Activated T-cell treated with anti-CD3 and anti-CD28 coated beads, Interleukin-2, amount 50 U/mL, for 24 hours (primary cell): ENCODE measurements at places on chromosomes 4 and X.
A peak's percentile ranks its signal among the peaks of the same experiment; 100 is the strongest.

- no peak for DNase-seq
Observed at GRCh38 chr4:88230969-88231771, 53.2 kb downstream of the PPM1K start.

DNA sequence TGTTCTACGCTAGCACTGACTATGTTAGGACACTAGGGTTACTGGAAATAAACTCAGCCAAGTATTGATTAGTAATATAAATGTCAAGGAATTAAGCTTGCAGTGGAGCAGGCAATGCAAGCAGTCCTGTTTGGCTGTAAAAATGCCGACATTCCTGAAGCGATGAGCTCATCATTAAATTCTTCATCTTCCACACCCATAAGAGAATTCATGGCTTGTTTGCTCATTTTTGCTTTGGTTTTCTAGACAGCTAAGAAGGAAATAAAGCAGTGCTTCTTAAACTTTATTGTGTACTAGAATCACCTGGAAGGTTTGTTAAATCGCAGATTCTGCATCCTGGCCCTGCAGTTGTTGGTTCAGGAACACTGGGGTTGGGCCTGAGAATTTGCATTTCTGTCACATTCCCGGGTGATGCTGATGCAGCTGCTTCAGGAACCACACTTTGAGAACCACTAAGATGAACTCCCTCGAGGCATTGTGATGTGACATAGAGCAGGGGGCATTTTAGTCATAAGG is 17.8 kb downstream of the ANXA3 start:
- no peak for DNase-seq

DNA sequence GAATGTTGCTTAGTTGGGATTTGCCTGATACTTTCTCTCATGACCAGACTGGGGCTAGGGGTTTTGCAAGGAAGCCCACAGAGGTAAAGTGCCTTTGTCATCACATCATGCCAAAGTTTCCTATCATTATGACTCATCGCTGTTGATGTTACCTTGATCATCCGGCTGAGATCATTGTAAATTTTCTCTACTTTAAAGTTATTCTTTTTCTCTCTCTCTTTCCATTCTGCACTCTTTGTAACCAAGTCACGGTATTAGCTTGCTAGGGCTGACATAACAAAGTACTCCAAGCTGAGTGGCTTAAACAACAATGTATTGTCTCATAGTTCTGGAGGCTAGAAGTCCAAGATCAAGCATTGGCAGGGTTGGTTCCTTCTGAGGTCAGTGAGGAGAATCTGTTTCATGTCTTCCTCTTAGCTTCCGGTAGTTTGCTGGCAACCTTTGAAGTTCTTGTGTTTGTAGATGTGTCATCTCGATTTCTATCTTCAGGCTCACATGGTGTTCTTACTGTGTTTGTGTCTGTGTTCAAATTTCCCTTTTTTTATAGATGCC is 113.0 kb downstream of the DTHD1 start:
- DNase-seq: peak; percentile 29

DNA sequence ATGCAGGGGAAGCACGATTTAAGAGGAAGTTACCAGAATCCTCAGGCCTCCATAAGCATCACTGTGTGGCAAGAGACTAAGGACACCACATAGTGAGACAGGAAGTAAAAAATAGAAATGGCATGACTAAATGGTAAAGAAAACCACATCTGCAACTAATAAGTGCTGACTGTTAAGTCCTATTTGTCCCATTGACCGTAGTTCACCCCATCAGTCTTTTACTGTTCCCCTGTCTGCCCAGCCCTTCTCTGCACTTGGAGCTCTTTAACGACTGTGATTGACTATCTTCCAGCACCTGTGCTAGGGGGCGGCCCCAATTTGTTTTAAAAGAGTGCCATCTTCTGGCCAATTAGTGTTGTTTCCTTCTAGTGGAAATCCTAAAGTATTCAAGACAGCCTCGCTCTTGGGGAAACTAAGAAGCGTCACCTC is 94.2 kb downstream of the MAOA start:
- peak; percentile 32 for DNase-seq

- no peak for DNase-seq
Observed at GRCh38 chr4:180491210-180491609, 1752.0 kb upstream of the TENM3 start.

GRCh38 chr4:107826421-107826980 is 1.8 kb downstream of the SGMS2 start:
- no peak for DNase-seq

- no peak for DNase-seq
Observed at GRCh38 chr4:77595364-77595973, 10.2 kb upstream of the CXCL13 start.

GRCh38 chrX:100194082-100194775 is 215.8 kb downstream of the PCDH19 start:
- no peak for DNase-seq

- DNase-seq: no peak
Observed at GRCh38 chr4:73761856-73762255, 21.5 kb downstream of the CXCL8 start.

GRCh38 chr4:168451331-168451730 is 29.0 kb downstream of the DDX60L start:
- DNase-seq: no peak

GRCh38 chr4:182062936-182063335 is 180.3 kb upstream of the TENM3 start:
- no peak for DNase-seq

DNA sequence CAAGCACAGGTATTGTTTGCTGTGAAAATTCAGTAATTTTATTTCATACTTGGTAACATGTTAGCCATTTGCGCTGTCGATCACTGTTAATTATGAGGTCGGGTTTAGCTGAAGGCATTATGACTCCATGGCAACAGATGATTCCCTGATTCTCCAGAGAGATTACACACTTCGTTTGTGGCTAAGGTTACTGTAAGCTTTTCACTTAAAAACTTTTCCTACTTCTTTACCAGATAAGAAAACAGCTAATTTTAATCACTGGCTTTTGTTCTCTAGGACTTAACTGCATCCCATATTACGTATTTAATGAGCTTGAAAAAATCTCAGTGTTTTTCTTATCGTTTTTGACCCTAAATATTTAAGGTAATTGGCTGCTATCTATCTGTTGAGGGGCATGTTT is 2.1 kb downstream of the GSTCD start:
- DNase-seq: no peak

DNA sequence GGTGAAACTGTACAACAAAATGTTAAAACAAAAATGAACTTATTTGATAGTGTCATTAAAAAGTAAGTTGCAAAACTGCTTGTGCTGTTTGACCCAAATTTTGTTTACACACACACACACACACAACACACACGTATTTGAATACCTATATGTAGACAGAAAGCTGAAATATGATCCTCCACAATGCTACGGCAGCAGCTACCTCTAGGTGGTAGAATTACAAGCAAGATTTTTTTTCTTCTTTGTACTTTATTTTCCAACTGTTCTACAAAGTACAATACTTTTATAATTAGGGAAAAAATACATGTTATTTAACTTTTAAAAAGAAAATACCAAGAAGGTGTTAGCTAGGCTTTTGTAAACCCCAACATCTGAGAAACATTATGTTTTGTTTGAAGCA is 1.2 kb downstream of the CYTL1 start:
- DNase-seq: no peak

DNA sequence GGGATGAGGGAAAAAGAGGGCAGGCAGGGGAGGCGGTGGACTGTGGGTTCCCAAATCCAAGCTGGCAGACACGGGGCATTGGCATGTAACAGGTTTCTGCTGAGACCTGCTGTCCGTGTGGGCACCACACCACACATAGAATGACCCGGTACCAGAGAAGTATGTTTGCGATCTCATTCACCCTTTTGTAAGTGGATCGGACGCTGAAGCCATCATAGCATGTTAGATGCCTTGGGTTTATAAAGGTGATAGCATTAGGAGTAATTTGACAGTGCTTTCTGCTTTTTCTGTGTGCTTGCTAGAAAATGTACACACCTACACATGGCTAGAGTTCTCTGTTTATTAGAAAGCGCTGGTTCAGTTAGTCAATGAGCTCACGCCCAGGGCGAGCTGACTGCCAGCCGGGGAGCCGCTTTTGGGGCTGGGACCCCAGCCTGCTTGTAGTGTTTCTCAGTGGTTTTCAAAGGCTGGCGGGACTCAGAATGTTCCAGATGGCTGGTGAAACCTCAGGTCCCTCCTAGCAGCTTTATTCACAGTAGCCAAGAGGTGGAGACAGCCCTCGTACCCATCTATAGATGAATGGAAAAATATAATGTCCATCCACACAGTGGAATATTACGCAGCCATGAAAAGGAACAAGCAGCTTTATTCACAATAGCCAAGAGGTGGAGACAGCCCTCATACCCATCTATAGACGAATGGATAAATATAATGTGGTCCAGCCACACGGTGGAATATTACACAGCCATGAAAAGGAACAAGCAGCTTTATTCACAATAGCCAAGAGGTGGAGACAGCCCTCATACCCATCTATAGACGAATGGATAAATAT is 579 bp downstream of the IL3RA start:
- DNase-seq: no peak

GRCh38 chr4:46270986-46271596 is 118.8 kb downstream of the GABRA2 start:
- no peak for DNase-seq

DNA sequence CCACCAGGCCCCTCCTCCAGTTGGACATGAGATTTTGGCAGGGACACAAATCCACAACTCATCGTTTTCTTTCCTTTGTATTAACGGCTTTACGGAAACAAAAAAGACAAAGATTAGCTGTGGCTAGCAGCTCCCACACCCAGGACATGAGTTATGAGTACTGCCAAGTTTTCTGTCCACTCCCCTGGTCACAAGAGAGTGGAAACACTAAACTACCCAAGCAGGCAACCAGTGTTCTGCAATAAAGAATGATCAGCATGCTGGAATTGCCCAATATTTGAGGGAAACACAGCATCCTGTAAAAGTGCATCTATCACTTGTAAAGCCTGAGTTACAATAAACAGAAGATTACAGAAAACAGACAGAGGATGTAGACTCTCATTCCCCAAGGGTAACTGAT is 358.4 kb downstream of the NLGN4X start:
- no peak for DNase-seq
